NCI-H187 (cell line): ENCODE measurements at places on chromosomes 2 and 18.

- no peak for DNase-seq
Observed at GRCh38 chr2:231144896-231145295, 20.1 kb upstream of the HTR2B start.

- DNase-seq = no peak
Observed at GRCh38 chr2:84906108-84906899, 848 bp downstream of the TMSB10 start.

- no peak for DNase-seq
Observed at GRCh38 chr2:217160103-217160743, 300.4 kb upstream of the TNP1 start.

DNA sequence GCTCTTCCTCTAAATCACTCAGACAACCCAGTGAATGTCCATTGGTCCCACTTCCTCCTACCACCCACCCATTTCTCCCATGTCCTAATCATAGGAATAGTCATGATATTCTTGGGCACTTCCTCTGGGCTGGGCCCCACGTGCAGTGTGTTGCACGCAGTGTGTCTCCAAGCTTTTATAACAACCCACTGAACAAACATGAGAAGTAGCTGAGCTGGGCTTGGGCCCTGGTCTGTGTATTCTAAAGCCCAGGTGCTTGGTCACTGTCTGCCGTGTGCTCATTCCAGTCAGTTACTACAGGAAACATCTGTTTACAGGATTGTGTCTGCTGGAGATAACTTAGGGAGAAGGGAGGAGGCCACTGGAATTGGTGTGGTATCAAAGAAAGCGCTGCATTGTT lies 64.2 kb upstream of the THOC1 start:
- no peak for DNase-seq

DNA sequence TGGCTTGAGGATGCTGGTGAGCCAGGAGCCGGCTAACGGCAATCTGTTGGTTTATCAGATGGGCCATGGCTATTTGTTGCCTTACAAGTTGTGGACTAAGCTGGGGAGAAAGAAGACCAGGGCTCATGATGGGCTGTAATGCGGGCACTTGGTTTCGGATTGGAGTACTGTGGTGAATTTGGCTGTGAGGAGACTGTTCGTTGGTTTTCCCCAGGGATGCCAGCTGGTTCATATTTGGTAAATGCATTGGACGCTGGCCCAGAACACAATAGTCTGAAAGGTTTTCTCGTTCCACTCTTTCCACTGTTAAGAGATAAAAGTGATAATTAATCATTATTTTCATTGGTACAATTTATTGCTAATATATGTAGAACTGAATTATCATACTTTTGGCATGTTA lies 108.9 kb downstream of the SATB2 start:
- DNase-seq = no peak

GRCh38 chr2:120583851-120584570 lies 151.7 kb upstream of the GLI2 start:
- no peak for DNase-seq

DNA sequence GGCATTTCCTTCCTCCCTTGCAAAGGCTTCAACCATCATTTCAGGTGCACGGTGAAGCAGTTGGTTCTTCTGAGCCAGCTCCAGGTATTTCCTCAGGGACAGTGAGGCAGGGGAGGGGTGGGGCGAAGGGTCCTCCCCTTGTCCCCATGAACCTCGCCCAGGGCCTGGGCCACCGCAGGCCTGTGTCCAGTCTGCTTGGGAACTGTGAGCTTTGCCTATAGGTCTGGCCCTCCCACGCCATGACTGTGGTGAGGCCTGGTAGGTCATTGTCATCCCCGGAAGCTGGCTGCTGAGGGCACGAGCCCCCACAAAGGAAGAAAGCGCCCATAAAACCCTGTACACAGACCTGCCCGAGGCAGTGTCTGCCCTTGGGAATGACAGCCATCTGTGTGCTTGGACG lies 134.3 kb downstream of the ACKR3 start:
- DNase-seq = no peak

GRCh38 chr2:214808981-214809750 lies at the start of gene BARD1:
BARD1 (minus strand) TSS chr2:214809683; CDS start chr2:214809569, 114 bp downstream.
- DNase-seq = no peak

GRCh38 chr18:50869150-50869549 lies 9.8 kb upstream of the ME2 start:
- DNase-seq = peak; percentile 2

DNA sequence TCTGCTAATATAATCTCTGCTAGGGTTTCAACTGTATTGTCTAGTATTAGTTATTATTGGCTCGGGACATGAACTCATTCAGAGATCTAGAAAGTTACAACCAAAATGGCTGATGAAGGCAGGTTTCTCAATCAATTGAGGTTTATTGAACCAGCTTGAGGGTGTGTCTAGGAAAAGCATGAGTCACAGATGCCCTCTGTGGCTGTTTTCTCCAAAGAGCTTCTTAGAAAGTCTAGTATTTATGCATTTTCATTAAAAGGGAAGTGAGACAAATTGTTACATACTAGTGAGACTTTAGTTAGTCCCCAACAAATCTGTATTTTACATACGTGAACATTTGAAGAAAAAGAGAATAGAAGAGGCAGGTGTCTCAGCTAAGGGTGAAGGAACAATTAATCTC lies 23.0 kb upstream of the RTTN start:
- no peak for DNase-seq

DNA sequence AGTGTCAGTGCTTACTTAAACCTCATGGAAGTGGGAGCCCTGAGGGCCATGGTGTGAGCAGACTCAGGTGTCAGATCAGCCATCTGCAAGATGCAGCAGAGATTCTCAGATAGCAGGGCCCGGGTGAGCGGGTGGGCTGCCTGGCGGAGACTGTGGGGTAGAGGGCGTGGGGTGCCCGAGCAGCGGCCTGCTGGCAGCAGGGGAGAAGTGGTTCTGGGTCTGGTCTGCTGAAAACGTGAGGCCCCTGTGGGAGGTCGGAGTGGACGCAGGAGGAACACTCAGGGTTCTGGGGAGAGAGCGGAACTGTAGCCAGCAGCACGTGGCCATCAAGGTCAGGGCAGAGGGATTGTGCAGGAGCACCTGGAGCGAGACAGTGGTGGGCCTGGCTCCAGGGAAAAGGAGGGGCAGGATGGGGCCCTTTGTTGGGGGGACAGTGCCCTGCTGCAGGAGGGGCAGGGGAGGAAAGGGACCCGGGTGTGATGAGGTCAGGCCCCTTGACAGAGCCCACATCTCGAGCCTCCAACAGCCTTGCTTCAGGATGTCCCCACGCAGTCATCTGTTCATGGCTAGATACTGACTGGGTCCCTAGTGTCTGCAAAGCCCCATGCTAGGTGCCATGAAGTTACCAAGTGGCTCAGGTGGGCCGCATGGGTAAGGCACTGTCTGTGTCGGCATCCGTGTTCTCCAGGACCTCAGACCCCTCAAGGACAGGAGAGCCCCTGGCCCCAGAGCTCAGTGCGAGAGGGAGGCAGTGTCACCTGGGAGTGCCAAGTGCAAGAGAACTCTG lies 2.7 kb upstream of the ESPNL start:
- DNase-seq = no peak

DNA sequence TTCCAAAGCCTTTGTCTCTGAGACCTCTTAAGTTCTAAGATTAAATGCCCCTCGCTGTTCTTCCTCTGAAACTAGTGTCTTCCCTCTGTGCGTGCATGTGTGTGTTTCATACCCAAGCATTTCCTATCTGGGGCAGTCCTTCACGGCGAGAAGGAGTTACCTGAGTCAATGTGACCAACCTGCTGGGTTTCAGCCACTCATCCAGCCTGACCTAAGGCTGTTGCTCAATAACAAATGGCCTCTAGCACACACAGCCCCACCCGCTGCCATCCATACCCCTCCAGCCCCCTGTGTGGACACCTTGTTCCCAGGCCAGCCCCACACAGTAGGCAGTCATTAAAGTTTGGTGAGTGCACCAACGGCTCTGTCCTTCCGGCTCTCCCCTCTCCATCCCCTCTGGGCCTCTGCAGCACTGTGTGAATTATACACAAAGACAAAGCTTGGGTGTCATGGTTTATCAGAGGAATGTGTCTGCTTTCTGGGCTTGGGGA lies 53.8 kb upstream of the FOSL2 start:
- DNase-seq = no peak

GRCh38 chr2:233098618-233099017 lies 38.5 kb downstream of the INPP5D start:
- DNase-seq = no peak

GRCh38 chr18:74040459-74041332 lies 106.9 kb downstream of the FBXO15 start:
- no peak for DNase-seq

DNA sequence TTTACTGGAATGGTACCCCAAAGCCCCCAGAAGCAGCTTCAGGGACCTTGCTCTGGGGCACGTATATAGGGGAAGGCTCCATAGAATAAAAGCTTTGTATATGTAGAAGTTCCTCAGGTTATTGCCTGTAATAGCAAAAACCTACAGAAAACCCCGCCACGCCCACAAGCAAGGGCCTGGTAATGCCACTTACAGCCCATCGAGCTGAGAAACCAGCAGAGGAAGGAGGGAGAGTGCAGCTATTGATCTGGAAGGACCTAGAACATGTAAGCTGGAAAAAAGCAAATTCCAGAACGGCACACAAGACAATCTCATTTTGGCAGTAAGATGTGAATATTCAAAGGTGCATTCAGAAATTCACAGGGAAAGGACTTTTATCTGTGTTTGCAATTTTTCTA lies 15.8 kb downstream of the HS1BP3 start:
- DNase-seq = peak; percentile 73

GRCh38 chr2:85665264-85665937 lies 2.6 kb downstream of the SFTPB start:
- no peak for DNase-seq

DNA sequence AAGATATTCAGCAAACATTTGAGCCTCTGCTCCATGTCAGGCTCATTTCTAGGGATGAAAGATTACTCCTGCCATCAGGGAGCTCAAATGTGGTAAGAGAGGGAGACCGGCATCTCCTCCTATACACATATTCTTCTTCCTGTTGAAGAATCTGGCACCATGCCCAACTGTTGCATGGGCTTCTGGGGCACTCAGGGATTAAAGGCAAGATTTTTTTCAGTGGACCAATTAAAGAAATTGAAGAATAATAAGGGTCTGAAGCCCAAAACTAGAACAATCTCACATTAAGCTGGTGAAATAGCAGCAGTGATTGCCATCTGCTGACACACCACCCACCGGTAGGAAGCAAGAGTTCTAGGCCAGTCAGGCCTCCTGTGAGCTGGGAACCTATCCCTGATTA lies 145.4 kb upstream of the LYPD6 start:
- DNase-seq = no peak

DNA sequence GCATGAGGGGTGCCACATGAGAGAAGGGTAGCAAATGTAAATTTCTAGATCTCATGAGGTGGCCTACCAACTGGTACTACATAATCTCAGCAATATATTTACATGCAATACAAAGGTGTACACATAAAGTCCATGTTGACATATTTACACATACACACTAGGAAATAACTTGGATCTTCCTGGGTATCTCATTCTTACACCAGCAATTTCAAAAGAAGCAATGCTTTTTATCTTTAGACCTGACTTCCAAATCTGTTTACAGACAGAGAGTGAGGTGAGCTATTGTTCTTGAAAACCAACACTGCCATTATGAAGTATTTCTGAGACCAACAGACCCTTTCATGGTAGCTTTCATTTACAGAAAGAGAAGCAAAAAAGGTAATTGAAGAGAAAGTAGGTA lies 184.2 kb downstream of the ERBB4 start:
- DNase-seq = no peak

DNA sequence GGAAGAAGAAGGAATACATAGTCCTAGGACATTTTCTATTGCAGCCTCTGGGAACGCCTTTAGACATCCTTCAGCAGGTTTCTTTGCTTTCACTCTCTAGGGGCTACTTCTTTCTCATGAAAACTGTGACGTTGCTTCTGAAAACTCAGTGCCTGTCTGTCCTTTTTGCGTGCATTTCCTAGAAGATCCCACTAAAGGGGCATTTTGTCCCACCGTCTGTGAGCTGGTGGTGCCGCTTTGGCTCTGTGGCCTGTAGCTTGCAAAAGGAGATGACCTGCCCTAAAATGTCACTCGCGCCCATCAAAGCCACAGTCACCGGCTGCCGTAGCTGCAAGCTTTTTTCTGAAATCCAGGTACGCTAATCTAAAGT lies 579 bp downstream of the STAT4 start:
- no peak for DNase-seq
